EH (cell line): ENCODE measurements at places on chromosomes 13 and 19.
A peak's percentile ranks its signal among the peaks of the same experiment; 100 is the strongest.

DNA sequence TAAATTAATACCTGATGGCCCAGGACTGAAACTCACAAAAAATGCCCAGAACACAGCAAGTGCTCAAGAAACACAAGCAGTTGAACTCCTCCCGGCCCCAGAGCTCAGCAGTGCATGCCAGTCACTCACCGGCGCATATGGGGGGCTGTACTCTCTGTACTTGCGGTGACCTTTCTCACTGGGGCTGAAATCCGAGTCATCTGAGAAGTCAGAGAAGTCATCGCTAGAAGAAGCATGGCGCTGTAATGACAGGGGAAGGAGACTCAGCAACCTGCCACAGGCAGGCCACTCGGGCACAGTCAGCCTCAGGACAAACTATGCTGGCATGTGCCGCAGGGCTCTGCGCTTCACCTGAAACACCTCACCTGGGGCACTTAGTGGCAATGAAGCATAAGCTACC is 19.7 kb downstream of the ZC3H4 start:
- DNase-seq, result no peak

- peak; percentile 47 for DNase-seq
These were observed 49.4 kb downstream of the LYL1 start for GRCh38 chr19:13053238-13053637.

DNA sequence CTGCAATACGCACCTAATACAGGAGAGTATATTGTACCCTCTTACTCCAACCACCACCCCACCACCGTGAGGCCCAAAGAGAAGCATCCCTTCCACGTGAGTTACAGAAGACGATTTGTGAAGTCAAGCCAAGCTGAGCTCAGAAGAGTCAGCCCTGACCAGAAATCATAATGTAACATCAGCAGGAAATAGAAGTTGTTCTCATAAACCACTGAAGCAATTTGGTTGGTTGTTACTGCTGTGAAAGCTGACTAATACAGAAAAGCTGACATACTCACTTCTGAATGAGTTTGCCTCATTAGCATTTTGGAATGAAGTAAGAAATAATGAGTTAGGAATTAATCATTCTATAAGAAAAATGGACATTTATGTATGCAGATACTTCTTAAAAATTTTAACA is 749.4 kb upstream of the SLC10A2 start:
- DNase-seq, result no peak

DNA sequence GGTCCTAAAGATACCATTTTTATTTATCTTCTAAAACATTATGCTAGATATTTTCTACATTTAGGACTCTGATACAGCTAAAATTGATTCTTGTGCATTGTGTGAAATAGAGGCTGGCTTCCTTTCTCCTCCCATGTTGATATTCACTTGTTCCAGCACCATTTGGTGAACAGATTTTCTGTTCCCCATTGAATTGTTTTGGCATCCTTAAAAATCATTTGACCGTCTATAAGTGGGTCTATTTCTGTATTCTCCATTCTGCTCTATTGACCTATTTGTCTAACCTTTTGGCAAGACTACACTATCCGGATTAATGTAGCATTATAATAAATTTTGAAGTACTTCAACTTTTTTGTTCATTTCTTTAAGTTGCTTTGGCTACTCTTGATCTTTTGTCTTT is 2689.2 kb downstream of the PCDH9 start:
- DNase-seq, result no peak

DNA sequence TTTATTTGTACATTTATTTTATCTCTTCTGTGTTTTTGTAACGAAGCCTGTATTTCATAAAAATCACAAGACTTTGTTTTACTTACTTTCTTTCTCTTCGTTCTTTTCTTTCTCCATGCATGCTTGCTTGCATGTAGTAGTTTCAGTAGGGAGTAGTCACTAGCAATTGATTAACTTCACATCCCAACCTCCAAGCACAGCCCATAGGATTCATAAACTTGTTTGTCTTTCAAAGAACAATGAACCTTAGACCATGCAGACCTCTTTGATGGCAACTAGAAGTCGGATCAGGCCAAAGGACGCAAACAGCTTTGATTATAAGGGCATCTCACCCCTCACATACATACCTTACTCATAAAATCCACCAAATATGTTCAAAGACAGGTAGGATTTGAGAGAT is 3.1 kb upstream of the PRR20A start:
- DNase-seq, result no peak

- DNase-seq, result peak; percentile 46
These were observed 17.1 kb upstream of the S1PR4 start for GRCh38 chr19:3161453-3161852.

- no peak for DNase-seq
These were observed 1199.9 kb upstream of the SPRY2 start for GRCh38 chr13:81540777-81541176.

GRCh38 chr13:101013245-101013644 is 338.6 kb upstream of the TMTC4 start:
- no peak for DNase-seq

GRCh38 chr19:40192758-40193586 is 1.7 kb downstream of the MAP3K10 start:
- no peak for DNase-seq

GRCh38 chr13:32165796-32166195 is 134.2 kb downstream of the FRY start:
- no peak for DNase-seq

- DNase-seq, result no peak
These were observed 33.9 kb downstream of the CAB39L start for GRCh38 chr13:49410006-49410405.

DNA sequence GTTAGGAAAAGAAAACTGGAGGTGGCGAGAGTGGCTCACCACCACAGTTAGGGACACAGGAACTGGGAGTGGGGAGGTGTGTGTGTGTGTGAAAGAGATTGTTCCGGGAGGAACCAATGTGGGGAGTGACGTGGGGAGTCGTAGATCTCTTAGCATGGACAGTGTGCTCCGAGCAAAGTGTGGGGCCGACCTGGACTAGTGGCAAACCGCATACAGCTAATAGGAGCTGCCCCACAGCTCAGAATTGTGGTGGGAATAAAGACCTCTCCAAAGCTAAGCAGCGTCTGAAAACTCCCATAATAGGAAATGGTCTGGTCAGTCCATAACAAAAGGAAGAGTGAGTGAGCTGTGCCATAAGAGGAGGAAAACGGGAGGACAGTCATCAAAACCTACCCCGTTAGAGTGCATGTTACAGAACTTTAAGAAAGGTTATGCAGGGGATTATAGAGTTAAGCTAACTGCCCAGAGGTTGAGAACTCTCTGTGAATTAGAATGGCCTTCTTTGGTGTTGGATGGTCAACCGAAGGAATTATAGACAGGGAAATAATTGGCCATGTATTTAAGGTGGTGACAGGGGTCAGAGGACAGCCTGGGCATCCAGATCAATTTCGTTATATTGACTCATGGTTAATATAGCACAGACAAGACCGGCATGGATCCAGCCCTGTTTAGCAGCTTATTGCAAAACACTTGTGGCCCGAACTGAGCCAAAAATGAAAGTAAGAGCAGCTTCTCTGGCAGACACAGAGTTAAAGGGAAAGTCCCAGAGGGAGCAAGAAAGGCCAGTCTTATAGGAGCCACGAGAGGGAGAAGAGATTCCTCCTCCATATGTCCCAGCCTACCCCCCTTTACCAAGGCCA is 8.9 kb upstream of the SLC15A1 start:
- peak; percentile 55 for DNase-seq

- DNase-seq, result peak; percentile 23
These were observed 60.9 kb upstream of the RANBP3 start for GRCh38 chr19:6038634-6039405.

DNA sequence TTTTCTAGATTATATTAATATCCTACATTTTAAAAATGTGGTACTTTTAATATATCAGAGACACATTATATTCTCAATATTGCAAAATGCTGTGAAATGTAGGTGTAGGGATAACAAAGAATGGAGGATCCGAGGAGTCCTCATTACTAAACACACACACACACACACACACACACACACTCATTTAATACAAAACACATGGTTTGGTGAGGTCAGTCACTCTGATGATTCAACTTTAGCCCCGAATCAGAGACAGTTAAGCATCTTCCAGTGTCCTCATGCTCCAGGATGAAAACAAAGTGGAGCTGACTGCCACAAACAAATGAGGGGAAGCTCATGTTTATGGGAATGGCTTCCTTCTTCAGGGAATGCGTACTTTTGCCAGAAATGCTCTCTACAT is 147.5 kb downstream of the CYSLTR2 start:
- DNase-seq, result peak; percentile 76

- peak; percentile 74 for DNase-seq
These were observed 1.1 kb downstream of the HSPB6 start for GRCh38 chr19:35755550-35756376.

DNA sequence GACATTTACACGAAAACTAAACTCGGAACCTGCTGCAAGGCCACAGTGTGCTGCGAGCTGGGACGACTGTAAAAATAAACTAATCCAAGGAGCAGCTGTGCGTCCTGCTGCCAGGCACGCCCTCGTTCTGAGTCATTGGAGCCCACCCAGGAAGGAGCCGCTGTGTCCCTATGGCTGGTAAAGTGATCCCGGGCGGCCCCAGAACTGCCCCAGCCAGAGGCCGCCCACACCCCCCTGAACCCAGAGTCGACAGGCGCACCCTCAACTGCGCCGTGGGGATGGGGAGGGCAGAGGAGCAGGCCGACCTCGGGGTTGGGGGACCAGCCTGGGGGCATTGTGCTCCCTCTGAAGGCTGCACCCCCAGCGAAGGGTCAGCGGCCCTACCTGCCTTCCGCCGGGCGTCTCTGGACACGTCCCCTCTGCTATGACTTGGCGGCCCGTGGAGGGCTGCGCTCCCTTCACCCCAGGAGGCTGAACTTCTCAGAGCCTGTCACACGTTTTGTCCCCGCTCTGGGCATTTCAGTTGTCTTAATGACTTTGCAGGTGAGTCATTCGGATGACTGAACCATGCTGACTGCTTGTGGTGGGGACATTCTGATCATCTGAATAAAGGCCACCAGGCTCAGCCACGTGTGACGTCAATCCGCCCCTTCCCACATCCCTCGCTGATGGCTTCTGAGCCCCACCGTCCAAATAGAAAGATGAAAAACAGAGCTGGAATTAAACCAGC is 42.7 kb downstream of the ADPRHL1 start:
- peak; percentile 91 for DNase-seq

GRCh38 chr19:45739498-45740439 is 6.5 kb downstream of the MEIOSIN start:
- DNase-seq, result no peak

DNA sequence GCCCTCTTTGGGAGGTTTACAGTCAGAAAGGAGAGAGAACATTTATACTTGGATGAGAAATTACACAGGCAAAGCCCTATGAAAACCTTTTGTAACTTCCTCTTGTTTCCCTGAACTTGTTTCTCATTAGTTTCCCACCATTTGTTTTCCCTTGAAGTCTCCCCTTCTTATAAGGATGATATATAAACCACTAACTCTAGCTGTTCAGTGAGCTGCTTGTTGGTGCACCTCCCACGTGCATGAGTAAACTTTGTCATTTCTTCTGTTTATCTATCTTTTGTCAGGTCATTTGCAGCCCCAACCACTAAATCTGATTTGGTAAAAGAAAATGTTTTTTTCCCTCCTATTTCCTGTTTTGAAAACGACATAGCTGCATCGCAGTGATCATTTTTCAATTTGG is 919.9 kb downstream of the SLITRK1 start:
- DNase-seq, result peak; percentile 5

DNA sequence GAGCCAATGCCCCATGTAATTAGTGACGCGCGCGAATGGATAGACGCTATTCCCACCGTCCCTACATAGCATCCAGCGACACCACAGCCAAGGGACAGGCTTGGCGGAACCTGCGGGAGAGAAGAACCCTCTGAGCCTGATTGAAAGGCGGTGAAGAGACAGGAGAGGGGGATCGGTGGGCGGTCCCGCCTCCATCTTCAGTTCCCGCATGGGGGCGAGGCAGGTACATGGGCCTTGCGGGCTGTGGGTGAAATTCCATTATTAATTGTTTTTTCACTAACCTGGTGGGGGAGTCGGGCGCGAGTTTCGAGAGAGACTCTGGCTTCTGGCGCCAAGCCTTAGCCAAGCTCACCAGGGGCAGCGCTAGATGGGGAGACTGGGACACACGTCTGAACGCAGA is 8.4 kb upstream of the TEX101 start:
- no peak for DNase-seq

DNA sequence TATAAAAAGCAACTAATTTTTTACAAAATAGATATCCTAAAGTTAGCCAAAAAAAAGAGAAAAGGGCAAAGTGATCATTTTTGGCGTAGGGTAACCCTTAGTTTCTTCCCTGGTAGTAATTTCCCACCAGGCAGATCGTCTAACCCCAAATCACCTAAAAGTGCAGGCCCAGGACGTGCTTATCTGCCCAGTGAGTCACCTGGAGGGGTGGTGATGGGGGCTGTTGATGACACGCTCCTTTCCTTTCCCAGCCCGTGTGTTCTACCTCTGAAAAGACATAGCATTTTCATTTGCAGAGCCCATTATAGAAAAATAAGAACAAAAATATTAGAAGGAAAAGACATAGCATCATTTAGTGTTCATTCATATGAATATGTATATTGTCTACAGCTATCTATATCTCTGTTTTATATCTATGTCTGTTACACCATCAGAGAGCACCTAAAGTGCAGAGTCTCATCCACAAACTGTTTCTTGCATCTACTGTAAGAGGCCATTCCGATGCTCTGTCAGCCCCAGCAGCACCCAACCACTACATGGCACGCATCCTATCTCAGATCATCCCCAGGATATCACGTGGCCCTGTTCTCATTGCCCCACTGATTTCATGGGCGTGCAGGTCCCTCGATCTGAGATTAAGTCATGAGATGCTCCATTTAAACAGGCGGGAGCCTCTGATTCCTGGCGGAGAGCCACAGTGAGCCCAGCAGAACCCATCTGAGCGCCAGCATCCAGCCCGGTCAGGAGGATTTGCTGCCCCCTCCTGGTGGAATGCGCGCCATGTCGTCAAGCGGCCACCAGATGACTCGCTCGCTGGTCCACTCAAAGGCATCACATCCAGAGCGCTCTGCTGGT is 8.5 kb upstream of the LILRB3 start:
- DNase-seq, result peak; percentile 78
